Pericardium fibroblast (primary cell): ENCODE measurements at places on chromosomes 12 and 14. TPM values are rescaled to one million over a fixed set of nuclear protein-coding genes. Genes with fewer than 3 reads are reported as not detected.

The DCN gene
- 2,247 and 2,317 TPM in 2 replicates for total RNA-seq

The STYK1 gene
- 0.26 TPM in 1 of 2 replicates, not detected in the other for total RNA-seq

The PTGER2 gene
- 3.2 and 9.4 TPM in 2 replicates for total RNA-seq

The MYO1H gene
- not detected in 2 replicates for total RNA-seq

The IFI27L1 gene
- 10.8 and 12.5 TPM in 2 replicates for total RNA-seq

The HAL gene
- total RNA-seq = not detected in 2 replicates

The PRDM4 gene
- total RNA-seq = 15.3 and 18.6 TPM in 2 replicates

The ZDHHC22 gene
- total RNA-seq = not detected in 2 replicates

The SPIC gene
- not detected in 2 replicates for total RNA-seq

The MRPL52 gene
- 36.8 and 42.4 TPM in 2 replicates for total RNA-seq

The LUM gene
- 252 and 293 TPM in 2 replicates for total RNA-seq

The LMNTD1 gene
- not detected in 2 replicates for total RNA-seq

The TMEM63C gene
- total RNA-seq = 3.4 TPM in 1 of 2 replicates, not detected in the other

The DRAM1 gene
- total RNA-seq = 3.4 and 8.5 TPM in 2 replicates

The IL22 gene
- total RNA-seq = not detected in 2 replicates

The ALX1 gene
- total RNA-seq = 0.12 and 6.1 TPM in 2 replicates

The COX8C gene
- total RNA-seq = not detected in 2 replicates
